ENCODE measurements at places on chromosomes 1 and 21.

DNA sequence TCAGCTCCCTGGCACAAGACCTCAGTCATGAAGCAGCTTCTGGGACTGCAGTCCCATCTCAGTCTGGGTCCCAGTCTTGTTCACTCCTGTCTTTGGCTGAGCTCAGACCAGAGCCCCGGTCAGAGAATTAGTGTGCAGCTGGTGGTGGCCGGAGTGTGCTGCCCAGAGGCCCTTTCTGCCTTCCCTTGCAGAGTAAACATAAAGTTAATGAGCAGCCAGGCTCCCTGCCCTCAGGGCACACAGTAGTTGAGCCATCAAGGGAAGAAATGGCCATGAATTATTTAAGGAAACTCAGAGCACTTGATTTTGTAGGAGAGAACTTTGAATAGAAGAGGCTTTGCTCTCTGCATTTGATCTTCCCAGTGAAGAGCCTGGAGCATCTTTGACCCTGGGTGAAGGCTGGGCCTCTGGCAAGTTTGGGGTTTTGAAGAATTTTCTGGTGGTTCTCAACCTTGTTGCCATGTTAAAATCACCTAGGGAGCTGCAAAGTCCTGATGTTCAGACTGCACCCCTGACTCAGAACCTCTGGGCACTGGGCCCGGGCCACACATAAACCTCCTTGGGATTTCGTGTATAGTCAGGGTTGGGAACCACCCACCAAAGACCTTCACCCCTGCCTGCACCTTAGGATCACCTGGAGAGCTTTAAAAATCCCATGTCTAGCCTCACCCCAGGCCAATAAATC, 26.4 kb upstream of the SELENON start:
- DNase-seq = no peak
- no peaks in the 10 kb centered on the region for H3K27me3 ChIP-seq
- no peak overlapping the region for H3K4me3 ChIP-seq
- H3K36me3 ChIP-seq = no peaks in the 10 kb centered on the region

- no peak overlapping the region for H3K4me3 ChIP-seq
- H3K27me3 ChIP-seq = peaks cover 11% of the 10 kb centered on the region
- H3K27ac ChIP-seq = no peak overlapping the region
- no peak for DNase-seq
- H3K36me3 ChIP-seq = no peaks in the 10 kb centered on the region
These were observed 147.0 kb downstream of the VAV3 start for GRCh38 chr1:107817935-107818334.

GRCh38 chr1:7335224-7335879, 435.7 kb upstream of the VAMP3 start:
- no peak overlapping the region for H3K4me3 ChIP-seq
- H3K36me3 ChIP-seq = no peaks in the 10 kb centered on the region
- H3K4me1 ChIP-seq = no peaks in the 10 kb centered on the region
- DNase-seq = no peak
- H3K27ac ChIP-seq = no peak overlapping the region

- H3K27ac ChIP-seq = no peak overlapping the region
- H3K27me3 ChIP-seq = peaks cover 22% of the 10 kb centered on the region
- H3K4me1 ChIP-seq = no peaks in the 10 kb centered on the region
- DNase-seq = no peak
- H3K36me3 ChIP-seq = no peaks in the 10 kb centered on the region
These were observed 167.1 kb upstream of the GJB5 start for GRCh38 chr1:34587761-34588160.

DNA sequence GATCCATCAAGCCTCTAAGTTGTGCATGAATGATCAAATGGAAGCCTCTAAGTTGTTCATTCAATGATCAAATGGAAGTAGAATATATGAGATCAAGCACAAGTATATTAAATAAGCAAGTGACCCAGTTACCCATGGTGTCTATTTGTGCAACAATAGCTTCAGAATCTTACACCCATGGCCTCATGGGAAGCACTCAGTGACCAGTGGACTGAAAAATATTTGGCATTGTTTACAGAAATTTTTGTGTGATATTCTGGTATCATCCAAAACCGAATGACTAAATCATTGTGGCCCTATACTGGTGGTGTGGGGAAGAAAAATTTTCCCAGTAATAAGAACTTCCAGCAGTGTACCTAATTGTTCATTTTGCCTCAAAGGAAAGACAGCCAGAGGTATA, 46.6 kb downstream of the DUSP10 start:
- no peaks in the 10 kb centered on the region for H3K4me1 ChIP-seq
- no peak for DNase-seq
- no peak overlapping the region for H3K4me3 ChIP-seq
- no peaks in the 10 kb centered on the region for H3K27me3 ChIP-seq
